CD4-positive, alpha-beta T cell treated with Interleukin-4 for 4 hours (primary cell): ENCODE measurements at places on chromosomes 1 and 21.

GRCh38 chr21:44759628-44760285 is 41.9 kb downstream of the UBE2G2 start:
- no peak for DNase-seq

DNA sequence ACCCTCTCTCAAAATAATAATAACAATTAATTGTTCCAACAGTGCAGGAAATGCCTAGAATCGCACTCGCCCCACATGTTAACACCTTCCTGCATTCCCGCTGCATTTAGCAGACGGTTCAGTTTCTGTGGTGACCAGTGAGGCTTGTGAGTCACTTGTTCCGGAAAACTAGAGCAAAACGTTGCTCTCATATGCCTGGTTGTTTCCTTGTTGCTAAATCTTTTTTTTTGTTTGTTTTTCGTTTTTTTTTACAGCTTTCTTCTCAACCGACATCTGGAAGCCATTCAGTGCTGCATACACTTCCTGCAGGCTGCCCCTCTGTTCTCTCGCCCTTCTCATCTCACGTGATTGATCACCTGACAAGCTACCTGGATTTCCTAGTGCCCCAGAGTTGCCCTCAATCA is 56.9 kb upstream of the TMPRSS2 start:
- peak; percentile 0 for DNase-seq

DNA sequence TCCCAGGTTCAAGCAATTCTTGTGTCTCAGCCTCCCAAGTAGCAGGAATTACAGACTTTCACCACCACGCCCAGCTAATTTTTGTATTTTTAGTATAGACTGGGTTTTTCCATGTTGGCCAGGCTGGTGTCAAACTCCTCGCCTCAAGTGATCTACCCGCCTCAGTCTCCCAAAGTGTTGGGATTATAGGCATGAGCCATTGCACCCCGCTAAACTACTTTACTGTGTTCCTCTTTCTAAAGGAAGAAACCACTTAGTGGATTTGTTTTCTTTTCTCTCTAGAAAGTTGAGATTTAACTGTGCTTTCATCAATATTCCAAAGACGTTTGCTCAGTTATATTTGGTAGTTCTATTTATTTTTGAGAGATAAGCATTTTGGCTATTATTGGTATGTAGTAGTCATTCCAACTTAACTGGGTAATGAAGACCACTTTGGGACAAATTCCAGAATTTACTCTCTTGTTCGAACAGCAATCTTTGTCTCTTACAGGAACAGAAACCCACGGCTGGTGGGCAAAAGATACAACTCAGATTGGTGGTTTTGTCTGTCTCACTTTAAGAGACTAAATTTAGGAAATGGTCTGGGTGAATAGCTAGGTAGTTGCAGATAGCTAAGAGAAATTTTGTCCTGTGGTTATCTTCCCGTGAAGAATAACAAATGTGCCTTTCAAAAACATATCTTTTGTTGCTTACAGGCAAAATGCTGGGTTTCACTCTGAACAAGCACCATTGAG is 103.5 kb upstream of the CD55 start:
- no peak for DNase-seq

- DNase-seq = no peak
Measured at GRCh38 chr1:8002329-8002910, 23.7 kb downstream of the ERRFI1 start.

DNA sequence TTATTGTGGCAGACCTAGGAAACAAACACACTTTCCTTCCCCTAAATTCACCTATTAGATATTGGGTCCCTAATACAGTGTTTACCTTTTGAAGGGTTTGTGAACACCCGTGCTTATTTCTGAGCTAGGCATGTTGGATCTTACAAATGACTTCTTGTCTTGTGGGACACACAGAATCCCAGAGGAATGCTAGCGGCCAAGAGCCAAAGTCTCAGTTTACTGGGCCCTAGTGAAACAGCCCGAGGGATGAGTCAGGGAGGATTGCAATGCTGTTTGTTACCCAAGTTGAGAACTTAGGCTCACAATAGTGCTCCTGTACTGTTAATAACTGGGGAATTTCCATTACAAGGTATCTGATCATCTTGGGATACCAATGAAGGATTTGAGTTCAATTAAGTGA is 100.1 kb upstream of the AKT3 start:
- DNase-seq = no peak

DNA sequence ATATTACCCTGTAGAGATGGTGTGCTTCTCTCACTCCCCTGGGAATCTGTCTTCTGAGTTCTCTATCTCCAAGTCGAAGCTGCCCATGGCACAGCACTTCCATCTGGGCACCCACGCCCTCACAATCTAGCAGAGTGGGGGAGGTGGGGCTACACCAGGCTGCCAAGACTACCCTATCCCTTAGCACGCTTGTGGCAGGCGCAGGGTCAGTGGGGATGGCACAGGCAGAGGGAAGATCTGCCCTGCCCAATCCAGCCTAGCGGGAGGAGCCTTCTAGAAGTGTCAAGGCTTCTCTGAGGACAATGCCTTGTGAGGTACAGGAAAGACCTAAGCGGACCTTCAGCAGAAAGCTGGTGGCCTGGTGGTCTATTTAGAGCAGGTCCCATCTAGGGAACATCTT is 49.1 kb downstream of the DMAP1 start:
- DNase-seq = no peak

DNA sequence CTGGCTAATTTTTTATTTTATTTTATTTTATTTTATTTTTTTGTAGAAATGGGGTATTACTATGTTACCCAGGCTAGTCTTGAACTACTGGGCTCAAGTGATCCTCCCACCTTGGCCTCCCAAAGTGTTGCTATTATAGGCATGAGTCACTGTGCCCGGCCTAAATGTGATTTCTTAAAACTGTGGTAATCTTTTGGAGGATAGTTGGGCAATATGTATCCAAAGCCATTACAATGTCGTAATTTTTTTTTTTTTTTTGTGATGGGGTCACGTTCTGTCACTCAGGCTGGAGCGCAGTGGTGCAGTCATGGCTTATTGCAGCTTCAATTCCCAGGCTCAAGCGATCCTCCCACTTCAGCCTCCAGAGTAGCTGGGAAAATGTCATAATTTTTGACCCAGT is 14.2 kb downstream of the ETV3L start:
- DNase-seq = no peak

DNA sequence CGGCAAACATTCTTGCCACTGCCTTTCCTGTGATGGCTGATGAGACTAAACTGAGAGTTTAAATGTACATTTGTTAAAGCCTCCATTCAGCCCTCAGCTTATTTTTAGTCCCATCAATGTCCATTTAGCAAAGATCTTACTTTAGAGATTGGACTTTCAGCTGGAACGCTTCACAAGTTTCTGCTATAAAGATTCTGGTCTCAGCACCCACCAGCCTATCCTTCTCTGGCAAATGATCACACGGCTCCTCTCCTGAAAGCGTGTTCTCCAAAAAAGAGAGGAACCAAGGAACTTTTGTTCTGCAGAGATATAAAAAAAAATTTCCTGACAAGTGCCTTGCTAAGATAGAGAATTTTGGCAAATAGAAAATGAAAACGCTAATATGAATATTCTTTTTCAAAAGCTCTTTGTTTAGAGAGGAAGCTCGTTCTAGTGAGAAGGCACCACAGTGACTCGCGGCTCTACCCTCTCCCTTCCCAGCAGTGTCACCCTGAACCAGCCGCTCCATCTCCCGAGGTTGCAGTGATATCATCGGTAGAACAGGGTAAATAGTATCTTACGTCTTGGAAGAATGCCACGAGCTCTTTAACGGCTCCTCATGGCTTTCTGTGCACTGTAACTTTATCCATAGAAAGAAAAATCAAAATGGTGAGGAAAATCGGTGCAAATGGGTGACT is 200.2 kb downstream of the APP start:
- DNase-seq = no peak

GRCh38 chr1:106276871-106277270 is 779.6 kb upstream of the PRMT6 start:
- DNase-seq = no peak

DNA sequence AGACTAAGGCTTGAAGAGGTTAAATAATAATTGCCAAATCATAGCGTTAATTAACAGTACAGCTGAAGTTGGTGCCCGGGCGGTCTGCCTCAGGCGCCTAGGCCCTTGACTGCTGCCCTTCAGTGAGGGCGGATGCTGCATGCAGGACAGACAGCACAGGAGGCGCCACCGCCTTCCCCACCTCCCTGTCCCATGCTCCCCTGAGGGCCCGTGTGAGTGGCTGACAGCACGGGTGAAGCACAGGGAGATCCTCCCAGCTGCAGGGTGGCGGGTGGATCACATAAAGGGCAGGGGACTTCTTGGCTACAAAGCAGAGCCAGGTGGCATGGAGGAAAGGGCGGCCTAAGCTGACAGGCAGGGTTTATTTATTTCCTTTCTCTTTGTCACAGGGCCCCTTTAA is 49.1 kb downstream of the DDX20 start:
- DNase-seq = no peak

DNA sequence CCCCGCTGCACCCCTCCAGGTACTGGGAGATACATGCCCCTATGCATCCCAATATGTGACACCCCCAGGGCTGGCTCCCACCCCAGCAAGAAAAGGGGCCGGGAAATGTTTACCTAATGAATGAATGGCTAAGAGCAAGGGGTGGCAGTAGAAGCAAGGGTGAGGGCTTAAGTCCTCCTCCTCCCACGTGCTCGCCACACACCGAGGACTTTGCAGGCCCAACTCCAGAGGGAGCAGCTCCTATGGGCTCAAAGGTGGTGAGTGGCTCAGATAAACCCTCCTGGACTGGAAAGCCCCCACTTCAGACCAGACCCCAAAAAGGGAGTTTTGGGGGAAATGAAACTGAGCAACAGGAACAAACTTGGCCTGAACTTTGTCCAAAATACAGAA is 11.4 kb downstream of the SLC45A3 start:
- DNase-seq = no peak

- DNase-seq = no peak
Measured at GRCh38 chr21:45356653-45357435, 48.1 kb upstream of the COL18A1 start.

- no peak for DNase-seq
Measured at GRCh38 chr1:34779526-34779925, 1.5 kb upstream of the GJB3 start.

- DNase-seq = no peak
Measured at GRCh38 chr1:212597487-212597886, 11.1 kb upstream of the ATF3 start.

DNA sequence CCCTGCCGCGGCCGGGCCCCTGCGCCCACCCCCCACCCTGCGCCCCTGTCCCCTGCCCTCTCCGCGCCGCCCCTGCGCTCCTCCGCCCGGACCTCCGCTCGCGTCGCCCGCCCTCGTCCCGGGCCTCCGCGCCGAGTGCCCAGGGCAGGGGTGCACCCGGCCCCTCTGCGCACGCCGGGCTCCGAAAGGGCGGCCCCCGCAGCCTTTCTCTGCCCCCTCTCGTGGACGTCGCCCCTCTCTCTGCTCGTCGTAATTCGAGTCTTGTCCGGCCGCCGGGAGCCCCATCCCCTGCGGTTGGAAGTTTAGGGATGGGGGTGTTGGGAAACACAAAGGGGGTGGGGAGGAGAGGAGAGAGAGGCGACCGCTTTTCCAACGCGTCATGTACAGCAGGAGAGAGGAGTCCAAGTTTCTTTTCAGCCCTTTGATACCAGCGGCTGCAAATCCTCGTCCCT is 407 bp downstream of the GALNT2 start:
- DNase-seq = no peak

DNA sequence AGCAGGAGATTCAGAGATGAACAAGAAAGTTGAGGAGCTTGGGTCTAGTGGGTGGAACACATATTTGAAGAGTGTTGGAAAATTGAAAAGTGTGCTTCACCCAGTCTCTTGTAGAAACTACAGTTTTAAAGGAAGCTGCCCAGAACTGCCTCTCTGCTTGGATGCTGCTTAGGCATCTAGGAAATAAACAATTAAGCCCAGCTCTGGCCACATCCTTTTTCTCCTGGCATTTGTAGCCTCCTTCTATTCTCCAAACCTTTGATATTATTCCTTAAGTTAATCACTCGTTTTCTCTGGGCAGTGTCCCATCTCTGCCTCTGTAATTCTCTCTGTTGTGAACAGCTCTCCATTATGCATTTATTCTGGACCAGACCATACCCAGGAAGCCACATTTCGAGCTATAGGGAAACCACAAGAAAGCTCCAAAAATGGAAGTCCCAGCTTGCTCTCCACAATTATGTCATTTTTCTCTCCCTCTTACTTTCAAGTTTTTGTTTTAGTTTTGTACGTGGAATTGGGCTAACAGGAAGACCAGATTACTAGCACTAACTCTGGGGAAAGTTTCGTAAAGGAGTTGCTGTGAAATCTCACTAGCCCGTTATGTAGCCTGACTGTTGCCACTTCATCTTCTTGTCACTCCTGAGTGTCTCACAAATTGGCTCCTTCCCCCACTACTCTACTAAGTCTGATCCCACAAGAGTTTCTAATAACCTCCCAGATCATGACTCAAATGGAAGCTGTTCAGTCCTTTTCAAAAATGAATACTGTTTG is 102.2 kb downstream of the NTMT2 start:
- DNase-seq = no peak

DNA sequence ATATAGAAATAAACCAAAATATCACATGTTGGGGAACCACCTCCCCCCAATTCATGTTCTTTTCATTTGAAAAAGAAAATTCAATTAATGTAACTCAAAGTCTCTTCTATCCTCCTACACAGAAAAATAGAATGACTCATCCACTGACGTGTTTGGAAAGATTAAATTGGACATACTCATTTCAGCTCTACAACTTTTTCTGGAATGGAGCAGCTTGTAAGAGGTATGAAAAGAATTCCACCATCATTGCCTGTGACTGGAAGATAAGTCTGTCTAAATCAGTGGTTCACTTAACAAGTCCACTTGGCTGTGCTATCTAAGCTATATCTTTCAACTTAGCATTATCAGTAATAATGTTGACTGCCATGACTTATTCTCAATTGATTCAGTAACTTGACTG is 702.3 kb downstream of the BRINP3 start:
- DNase-seq = no peak

- DNase-seq = no peak
Measured at GRCh38 chr21:16584756-16585155, 855.0 kb downstream of the USP25 start.

GRCh38 chr1:205381305-205381704 is 24.6 kb upstream of the KLHDC8A start:
- DNase-seq = no peak

GRCh38 chr1:215079456-215079855 is 3.1 kb upstream of the KCNK2 start:
- DNase-seq = no peak

- DNase-seq = no peak
Measured at GRCh38 chr1:39936724-39937491, 18.0 kb upstream of the MFSD2A start.

GRCh38 chr1:246106342-246106763 is 400.7 kb downstream of the SMYD3 start:
- no peak for DNase-seq
